ENCODE measurements at places on chromosomes 7 and 10.

- no peak for DNase-seq
Observed at GRCh38 chr10:77420947-77421523, 216.6 kb downstream of the KCNMA1 start.

DNA sequence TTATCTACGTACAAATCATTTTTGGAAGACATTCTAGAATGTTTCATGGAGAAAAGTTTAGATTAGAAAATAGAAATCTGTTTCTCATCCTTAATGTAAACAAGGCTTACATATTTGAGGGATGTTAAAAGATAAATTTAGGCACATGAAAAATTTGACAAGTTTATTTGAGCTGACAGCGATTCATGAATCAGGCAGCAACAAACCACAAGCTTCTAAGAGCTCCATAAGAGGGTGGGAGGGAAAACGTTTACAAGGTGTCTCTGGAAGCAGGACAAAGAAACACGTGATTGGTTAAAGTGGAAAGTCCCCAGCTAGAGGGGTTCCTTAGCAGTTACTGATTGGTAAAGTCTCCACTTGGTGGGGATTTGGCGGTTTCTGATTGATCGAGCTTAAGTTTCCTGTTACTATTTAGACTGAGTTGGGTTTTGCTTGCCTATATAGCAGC is 228.9 kb upstream of the PITRM1 start:
- DNase-seq, result no peak

- DNase-seq, result no peak
Observed at GRCh38 chr10:60908031-60908430, 36.0 kb downstream of the RHOBTB1 start.

GRCh38 chr10:35412900-35413491 is 76.7 kb downstream of the CCNY start:
- no peak for DNase-seq

GRCh38 chr7:47343061-47343455 is 238.9 kb downstream of the TNS3 start:
- DNase-seq, result no peak

DNA sequence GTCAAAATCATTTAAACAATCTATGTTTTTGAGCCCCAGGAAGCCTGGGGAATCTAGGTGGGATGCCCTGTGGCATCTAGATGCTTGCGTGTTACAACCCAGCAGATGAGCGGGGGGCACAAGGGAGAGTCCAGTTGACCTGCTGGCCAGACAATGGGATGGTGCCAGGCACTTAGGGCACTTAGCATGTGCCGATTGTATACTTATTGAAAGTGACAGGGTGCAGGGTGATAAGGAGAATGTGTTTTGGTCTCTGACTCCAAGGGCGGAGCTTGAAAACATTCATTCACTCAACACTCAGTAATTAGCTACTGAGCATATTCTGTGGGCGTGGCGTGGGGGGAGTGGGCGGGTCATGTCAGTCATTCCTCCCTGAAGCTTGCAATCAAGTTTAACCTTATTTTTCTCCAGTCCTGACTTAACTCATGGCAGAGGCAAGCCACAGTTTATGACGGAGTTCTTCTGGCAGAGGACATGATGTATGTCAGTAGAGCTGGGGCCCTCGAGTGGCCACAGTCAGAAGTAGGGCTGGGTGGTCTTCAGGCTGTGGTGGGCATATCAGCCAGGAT is 115.1 kb downstream of the PRKCQ start:
- no peak for DNase-seq

DNA sequence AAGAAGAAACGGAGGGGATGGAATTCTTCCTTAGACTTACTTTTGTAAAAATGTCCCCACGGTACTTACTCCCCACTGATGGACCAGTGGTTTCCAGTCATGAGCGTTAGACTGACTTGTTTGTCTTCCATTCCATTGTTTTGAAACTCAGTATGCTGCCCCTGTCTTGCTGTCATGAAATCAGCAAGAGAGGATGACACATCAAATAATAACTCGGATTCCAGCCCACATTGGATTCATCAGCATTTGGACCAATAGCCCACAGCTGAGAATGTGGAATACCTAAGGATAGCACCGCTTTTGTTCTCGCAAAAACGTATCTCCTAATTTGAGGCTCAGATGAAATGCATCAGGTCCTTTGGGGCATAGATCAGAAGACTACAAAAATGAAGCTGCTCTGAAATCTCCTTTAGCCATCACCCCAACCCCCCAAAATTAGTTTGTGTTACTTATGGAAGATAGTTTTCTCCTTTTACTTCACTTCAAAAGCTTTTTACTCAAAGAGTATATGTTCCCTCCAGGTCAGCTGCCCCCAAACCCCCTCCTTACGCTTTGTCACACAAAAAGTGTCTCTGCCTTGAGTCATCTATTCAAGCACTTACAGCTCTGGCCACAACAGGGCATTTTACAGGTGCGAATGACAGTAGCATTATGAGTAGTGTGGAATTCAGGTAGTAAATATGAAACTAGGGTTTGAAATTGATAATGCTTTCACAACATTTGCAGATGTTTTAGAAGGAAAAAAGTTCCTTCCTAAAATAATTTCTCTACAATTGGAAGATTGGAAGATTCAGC is 158.7 kb upstream of the LANCL2 start:
- no peak for DNase-seq

- no peak for DNase-seq
Observed at GRCh38 chr7:1729183-1729582, 59.1 kb downstream of the ELFN1 start.

DNA sequence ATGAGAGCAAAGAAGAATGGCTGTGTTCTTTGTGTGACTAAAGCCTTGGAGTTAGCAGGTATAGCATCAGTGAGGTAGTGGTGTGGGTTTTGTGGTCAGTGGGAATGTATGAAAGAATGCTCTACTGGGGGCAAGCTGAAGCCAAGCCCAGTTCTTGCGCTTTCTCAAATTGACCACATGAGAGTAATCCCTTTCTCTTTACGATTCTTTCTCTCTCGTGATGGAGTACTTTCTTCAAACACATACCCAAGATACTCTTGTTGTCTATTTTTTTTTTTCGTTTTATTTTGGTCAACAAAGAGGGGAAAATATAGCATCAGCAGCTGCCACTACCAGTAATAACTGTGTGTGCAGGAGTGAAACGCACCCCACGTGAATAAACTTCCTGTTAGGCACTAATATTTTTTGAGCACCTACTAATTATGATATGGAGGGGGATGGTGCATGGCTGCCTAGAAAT is 8.4 kb upstream of the PANK1 start:
- no peak for DNase-seq

- no peak for DNase-seq
Observed at GRCh38 chr7:148723166-148723559, 24.5 kb downstream of the CUL1 start.

DNA sequence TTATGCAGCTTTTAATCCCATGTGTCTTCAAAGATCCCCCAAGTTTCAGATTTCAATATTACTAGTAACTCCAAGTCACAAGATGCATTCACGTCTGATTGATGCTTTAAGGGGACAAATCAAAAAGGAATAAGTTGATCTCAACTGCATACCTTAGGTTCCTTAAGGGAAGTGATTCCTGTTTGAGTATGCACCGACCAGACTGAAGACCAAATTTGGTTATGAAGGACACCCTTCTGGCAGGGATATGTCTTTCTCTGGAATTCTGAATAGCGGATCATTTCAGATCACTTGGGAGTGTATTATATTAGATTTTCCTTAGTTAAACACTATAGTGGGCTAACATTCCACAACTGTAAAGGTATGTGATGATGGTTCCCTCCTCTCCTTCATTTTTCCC is 4.3 kb downstream of the KIF5B start:
- DNase-seq, result no peak

DNA sequence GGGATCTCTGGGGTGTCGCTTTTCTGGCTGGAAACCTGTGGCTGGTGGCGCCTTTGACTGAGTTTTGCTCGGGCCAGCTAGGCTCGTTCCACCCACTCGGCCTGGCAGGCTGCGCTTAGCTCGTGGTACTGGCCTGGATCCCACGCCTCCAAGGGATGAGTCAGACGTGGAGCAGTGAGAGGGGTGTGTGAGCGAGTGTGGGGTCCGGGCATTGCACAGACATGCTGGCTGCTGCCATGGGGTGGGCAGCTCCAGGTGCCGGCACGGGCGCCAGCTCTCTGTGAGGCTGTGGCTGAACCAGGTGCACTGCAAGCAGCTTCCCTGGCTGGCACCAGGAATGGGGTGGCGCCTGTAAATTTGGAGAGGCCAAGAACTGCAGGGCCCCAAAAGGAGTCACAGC is 63.1 kb upstream of the CACNA2D1 start:
- no peak for DNase-seq

DNA sequence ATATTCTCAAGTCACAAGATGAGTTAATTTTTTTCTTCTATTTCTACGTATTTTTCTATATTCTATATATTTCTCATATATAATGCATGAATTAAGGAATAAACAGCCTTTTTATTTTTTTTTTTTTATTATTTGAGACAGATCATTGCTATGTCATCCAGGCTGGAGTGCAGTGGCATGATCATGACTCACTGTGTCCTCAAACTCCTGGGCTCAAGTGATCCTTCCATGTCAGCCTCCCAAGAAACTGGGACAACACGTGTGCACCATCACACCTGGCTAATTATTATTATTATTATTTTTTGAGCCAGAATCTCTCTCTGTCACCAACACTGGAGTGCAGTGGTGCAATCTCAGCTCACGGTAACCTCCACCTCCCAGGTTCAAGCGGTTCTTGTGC is 1.5 kb downstream of the CLDN12 start:
- no peak for DNase-seq

GRCh38 chr7:100983451-100984187 is 14.3 kb downstream of the MUC12 start:
- no peak for DNase-seq

DNA sequence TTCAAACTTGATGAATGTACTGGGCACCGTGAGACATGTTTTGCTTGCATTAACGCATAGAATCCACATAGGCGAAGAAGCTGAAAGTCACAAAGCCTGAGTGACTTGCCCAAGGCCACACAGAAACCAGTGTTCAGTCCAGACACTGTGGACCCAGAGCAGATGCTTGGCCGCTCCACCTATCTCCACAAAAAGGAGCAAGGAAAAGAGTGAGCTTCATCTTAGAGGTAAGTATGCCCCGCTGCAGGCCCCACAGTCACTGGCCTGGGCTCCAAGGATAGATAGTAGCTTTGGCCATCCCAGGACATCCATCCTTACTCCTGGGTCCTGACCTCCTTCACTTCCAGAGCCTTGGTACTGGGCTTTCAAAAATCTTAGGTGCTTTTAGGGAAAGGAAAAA is 60.1 kb upstream of the SAMD8 start:
- DNase-seq, result no peak

GRCh38 chr7:84183741-84184140 is 10.8 kb downstream of the SEMA3A start:
- no peak for DNase-seq

DNA sequence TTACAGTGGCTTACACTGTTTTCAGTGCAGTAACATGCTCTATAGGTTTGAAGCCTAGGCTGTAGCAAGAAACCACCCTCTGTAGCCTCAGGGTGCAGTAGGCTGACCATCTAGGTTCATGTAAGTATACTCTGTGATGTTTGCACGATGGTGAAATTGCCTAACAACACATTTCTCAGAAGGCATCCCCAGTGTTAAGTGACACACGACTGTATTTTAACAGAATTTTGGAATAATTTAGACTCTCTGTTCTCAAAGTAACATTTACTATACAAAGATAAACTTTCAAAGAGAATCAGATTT is 44.6 kb upstream of the BHLHA15 start:
- DNase-seq, result no peak

GRCh38 chr7:46720761-46721160 is 799.7 kb upstream of the IGFBP3 start:
- no peak for DNase-seq

DNA sequence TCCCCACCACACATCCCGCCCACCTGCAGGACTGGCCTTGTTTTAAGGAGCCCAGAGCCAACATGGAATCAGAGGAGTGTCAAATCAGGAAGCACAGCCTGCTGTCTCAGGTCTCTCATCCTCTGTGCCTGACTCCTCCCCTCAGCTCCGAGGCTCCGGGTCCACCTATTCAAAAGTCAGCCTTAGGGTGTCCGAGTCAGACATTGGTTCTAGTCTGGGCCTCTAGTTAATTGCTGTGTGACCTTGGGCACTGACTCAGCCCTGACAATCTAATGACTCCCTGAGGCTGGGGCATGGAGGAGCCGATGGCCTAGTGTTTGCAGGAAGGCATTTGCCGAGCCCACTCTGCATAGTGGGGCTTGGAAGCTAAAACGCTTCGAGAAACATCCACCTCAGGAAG is 223.1 kb upstream of the PPP2R2D start:
- DNase-seq, result no peak

- DNase-seq, result peak; percentile 50
Observed at GRCh38 chr10:1643161-1643907, 94.0 kb downstream of the ADARB2 start.

DNA sequence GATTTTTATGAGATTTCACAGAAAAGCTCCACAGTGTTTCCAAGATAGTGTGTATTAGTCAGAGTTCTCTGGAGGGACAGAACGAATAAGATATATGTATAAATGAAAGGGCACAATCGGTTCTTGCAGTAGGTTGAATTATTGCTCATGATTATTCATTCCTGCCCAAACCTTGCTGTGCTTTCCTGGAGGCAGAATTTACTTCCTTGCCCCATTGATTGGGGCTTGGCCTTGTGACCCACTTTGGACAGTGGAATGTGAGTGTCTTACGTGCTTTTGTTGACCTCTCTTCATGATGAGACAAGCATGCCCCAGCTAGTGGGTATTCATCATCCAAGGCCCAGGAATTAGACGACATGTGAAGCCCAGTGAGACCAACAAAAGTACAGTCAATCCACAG is 53.0 kb upstream of the ABCB5 start:
- DNase-seq, result no peak

DNA sequence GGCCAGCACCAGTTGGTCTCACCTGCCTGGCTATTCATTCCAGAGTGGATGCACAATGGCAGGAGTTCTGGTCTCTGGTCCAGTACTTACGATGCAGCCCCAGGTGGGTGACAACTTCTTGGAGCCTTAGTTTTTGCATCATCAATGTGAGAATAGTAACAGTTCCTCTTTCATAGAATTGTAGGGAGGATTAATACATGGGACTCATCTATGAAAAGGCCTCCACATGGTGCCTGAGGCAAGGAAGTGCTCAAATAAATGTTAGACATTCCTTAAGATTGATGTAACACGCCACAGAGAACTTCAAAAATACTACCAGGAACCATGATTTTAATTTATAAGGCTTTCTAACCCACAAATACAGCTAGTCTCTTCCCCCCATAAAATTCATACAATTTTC is 120.1 kb upstream of the CHST15 start:
- no peak for DNase-seq

DNA sequence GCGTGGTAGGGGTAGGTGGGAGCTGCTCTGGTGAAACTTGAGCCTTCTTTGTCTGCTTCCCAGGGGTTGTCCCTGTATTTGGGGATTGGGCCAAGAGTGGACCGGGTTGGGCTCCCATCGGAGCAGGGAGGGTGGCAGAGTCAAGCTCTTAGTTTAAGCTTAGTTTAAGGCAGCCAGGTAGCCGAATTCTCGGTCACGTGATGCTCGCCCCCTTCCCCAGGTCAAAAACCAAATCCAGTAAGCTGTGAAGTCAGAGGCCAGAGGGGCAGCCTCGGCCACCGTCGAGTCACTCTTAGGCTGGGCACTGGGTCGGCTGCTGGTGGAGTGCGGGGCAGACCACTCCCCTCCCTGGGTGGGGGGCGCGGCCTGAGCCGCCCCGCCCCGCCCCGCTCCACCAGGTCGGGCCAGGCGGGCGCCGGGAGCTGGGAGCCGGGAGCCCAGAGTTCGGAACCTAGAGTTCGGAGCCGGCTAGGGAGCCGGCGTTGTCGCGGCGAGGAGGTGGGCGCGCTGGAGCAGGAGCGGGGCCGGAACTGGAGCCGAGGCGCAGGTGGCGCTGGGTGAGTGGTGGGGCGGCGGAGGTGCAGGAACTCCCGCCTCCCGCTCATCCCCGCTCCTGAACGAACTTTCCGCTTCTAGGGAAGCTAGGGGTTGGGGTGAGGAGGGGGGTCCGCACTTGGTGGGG is 2.8 kb upstream of the LZTS2 start:
- DNase-seq, result no peak

Data from muscle of arm (tissue), 14 donors.